GM23338 (cell line): ENCODE measurements at places on chromosomes 7 and 10. TPM values are rescaled to one million over a fixed set of nuclear protein-coding genes. Genes with fewer than 3 reads are reported as not detected.

GRCh38 chr7:102446387-102447156 lies 13.2 kb downstream of the ORAI2 start:
- no peak for DNase-seq

DNA sequence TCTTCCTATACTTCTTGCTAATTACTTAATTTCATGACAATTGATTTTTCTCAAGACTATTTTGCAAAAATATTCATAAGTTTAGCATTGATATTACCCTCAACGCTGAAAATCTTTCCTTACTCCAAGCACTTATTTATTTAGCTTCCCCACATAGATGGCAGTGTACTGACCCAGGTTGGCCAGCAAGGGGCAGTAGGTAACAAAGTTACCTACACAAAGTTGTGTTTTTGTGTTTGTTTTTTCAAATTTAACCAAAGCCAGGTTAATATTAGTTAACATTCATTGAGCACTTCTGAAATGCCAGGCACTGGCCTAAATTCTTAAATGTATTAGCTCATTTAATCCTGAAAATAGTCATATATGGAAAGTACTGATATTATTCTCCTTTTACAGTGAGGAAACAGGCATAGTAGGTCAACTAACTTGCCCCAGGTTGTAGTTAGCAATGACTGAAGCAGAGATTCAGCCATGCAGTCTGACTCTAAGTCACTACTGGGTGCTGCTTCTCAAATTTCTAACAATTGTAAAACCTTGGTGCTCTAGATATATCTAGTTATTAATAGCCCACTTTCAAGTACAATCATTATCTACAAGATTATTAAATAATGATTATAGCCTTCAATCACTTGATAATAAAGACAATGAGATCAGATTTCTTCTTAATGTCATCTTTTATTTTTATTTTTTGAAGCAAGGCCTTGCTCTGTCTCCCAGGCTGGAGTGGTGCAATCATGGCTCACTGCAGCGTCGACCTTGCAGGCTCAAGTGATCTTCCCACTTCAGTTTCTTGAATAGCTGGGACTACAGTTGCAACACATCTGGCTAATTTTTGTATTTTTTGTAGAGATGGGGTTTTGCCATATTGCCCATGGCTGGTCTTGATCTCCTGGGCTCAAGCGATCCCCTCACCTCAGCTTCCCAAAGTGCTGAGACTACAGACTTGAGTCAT lies 5.8 kb upstream of the GGCT start:
- DNase-seq, result peak; percentile 75

DNA sequence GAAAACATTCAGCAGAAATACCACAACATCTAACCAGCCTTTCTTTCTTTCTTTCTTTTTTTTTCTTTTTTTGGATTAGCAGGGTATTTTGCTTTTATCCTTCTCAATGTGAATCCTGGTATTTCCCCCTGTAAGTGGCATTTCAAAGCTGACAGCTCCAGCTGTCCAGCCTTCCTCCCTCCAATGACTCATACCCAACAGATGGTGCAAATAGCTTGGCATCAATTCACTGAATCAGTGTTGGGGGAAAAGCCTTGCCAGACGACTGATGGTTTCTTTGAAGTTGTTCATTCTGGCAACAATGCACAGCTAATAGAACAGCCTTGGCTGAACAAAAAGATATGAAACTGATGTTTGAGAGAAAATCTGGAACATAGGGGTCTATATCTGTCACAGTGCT lies 316.8 kb upstream of the STEAP1 start:
- no peak for DNase-seq

GRCh38 chr7:135846339-135846738 lies 97.7 kb upstream of the FAM180A start:
- no peak for DNase-seq

The H2BK1 gene
- not detected in 2 replicates for total RNA-seq

- peak; percentile 69 for DNase-seq
These were observed 13.7 kb upstream of the HOXA13 start for GRCh38 chr7:27213433-27214238.

The FGFR2 gene
- total RNA-seq, result 82.5 and 106 TPM in 2 replicates
